ENCODE measurements at places on chromosomes 7 and 10.

DNA sequence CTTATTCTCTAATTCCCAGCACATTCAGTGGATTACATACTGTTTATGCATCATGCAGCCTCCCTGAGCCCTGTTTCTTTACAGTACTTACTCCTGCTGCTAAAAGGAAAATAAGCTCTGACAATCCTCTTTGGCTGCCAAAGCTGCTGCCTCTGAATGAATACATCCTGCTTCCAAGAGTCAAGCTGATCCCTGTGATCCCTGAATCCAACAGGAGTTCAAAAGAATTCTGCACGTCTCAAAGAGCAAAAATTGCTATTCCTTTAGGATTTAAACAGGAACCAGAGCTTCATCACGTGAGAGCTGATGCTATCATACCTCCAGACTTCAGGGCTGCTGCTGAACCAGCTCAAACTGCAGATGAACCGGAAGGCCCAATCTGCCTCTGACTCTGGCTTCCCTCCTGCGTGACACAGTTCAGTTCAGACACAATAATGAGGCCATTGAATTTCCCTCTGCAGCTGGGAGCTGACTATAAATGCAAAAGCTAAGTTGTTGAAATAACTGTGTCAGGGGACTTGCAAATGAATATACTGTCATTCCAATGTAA, 851.0 kb upstream of the PHF14 start:
- DNase-seq: no peak

DNA sequence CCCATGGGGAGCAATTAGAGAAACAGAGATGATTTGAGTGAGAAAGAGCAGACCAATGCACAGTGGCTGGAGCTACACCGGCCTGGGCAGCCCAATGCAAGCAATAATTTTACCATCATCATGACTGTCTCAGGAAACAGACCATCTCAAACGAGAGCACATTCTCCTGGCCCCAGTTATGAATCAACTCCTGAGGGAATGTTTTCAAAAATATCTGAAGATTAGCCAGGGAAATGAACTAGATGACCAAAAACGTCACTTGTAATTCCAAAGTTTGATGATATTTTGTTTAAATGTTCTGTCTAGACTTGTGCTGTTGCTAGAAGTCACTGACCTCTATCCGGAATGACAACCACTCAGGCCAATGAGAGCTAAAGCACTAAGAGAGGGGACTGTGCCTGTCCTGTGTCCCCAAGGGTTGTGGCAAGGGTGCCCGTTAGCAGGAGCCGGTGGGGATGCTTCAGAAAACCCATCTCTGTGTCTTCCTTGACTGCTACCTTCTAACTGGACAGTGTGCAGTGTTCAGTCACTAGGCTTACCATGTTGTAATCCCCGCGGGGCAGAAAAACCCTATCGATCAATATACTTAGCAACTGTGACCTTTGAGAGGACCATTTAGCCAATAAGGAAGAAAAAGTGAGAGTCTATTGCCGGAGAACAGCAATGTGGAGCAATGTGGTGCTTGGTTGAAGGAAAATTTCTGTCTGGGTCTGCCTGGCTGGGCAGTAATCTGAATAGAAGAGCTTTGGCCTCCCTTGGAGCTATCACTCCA, 202.4 kb downstream of the ADAM12 start:
- no peak for DNase-seq

GRCh38 chr7:104873401-104873800, 140.6 kb upstream of the KMT2E start:
- no peak for DNase-seq

- DNase-seq: peak; percentile 37
Measured at GRCh38 chr10:132332433-132332754, 401 bp downstream of the LRRC27 start.

DNA sequence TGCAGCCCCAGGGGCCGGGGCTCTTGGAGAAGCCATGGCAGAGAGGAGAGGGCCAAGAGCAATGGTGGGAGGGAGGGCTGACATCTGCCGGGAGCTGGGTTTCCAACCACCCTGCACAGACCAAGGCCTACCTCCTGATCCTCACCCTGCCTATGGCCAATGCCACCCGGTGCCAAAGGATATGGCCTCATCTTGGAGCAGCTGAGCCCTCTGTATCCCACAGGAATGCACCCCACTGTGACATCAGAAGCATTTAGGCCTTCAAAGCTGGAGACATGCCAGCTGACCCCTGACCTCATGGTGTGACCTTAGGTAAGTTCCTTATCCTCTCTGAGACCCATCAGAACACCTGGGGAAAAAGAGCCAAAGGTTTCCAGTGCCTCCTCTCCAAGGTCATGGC, 113.6 kb upstream of the ZMIZ1 start:
- no peak for DNase-seq

- DNase-seq: no peak
Measured at GRCh38 chr10:125419831-125420230, 259.5 kb upstream of the CTBP2 start.

- no peak for DNase-seq
Measured at GRCh38 chr7:18534481-18534880, 38.9 kb downstream of the HDAC9 start.

GRCh38 chr10:124510759-124511158, 49.1 kb downstream of the LHPP start:
- DNase-seq: no peak

GRCh38 chr10:125001313-125002046, 59.6 kb downstream of the ZRANB1 start:
- no peak for DNase-seq

GRCh38 chr10:89615112-89615511, 29.9 kb downstream of the PANK1 start:
- peak; percentile 16 for DNase-seq

DNA sequence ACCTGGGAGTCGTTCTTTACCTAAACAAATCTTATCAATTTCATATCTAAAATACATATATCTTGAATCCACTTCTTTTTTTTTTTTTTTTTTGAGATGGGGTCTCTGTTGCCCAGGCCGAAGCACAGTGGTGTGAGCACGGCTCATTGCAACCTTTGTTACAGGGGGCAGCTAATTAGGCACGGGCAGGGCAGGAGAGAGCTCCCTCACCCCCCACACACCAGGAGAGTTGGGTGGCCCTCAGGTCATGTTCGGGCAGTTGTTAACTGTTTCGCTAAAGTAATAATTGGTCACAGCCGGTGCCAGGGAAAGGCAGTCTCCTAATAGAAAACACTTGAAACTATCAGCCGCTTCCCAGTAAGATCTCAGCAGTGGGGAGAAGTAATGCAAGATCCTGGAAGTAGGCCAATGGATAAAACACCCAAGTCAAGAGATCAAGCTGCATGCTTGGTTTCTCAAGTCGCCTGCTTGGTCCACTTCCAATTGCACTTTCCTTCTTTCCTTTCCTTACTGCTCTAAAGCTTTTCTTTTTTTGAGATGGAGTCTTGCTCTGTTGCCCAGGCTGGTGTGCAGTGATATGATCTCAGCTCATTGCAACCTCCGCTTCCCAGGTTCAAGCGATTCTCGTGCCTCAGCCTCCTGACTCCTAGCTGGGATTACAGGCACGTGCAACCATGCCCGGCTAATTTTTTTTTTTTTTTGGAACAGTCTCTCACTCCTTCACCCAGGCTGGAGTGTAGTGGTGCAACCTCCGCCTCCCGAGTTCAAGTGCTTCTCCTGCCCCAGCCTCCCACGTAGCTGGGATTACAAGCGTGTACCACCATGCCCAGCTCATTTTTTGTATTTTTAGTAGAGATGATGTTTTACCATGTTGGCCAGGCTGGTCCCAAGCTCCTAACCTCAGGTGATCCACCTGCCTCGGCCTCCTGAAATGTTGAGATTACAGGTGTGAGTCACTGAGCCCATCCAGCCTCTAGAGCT, 21.3 kb upstream of the EFCAB10 start:
- no peak for DNase-seq

DNA sequence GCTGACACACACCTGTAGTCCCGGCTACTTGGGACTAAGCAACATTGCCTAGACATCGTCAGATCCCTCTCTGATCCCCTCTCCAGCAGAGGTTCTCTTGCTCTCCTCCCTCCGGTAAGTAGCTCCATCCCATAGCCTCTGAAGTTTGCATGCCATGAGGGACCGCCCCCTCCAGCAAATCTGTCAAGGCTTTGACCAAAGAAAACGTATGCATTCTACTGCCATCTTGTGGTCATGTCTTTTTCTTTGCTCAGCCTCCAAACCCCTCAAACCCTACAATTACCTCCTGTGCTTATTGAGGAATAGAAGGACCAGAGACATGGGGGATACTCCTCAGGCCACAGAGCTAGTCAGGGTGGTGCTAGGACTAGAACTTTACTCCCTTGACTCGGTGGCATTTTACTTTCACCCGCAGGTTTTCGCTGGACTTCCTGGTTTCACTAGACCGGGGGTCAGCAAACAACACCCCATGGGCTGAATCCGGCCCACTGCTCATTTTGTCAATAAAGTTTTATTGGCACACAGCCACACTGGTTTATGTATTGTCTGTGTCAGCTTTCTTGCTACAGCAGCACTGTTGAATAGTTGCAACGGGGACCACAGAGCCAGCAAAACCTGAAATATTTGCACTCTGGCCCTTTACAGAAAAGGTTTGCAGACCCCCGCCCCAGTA, 202.6 kb upstream of the FOXK1 start:
- no peak for DNase-seq

GRCh38 chr7:134046594-134047128, 80.5 kb upstream of the LRGUK start:
- no peak for DNase-seq

DNA sequence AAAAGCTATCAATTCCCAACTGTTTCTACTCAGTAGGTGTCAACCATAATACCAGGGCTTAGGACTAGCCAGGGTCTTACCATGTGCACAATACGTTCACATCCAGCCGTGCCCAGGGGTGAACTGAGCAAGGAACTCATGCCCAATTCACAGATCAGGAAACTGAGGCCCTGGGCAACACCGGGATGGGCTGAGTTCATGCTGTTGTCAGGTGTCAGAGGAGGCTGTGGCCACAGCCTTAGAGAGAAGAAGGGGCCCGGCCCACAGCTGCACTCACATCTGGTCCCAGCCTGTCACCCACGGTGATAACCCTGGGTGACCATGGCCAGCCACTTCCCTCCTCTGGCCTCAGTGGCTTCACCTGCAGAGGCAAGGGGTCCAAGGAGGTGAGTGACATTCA, 92.0 kb downstream of the FAM53B start:
- DNase-seq: no peak

GRCh38 chr10:85995791-85996190, 370.8 kb downstream of the GRID1 start:
- peak; percentile 6 for DNase-seq

DNA sequence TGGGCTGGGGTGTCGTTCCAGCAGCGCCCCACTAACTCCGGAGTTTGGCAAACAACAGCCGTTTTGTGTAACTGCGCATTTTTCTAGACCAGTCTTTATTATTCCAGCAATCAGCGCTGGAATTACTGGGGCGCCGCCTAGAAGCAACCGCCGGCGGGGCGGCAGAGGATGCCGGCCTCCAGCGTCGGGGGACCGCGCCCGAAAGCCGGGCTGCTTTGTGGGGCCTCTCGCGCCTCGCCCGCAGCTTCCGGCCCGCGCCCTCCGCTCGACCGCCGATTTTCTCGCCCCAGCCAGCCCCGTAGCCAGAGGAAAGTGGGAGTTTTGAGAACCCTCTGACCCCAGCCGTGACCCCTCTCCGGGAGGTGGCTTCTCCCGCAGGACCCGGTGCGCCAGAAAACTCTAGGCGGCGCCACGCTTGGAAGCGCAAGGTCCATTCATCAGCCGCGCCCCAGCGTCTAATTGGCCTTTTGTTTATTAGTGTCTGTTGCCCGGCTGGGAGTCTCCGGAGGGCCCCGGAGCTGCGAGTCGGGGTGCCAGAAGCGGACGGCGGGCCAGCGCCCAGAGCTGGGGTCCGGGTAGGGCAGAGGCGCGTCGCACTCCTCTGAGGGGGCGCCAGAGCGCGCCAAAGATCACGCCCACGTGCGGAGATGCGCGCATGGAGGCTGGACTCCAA, 10.7 kb downstream of the EMX2 start:
- no peak for DNase-seq

- DNase-seq: no peak
Measured at GRCh38 chr10:114157912-114158311, 16.1 kb downstream of the CCDC186 start.

- DNase-seq: no peak
Measured at GRCh38 chr10:129328546-129328945, 138.5 kb upstream of the MGMT start.

DNA sequence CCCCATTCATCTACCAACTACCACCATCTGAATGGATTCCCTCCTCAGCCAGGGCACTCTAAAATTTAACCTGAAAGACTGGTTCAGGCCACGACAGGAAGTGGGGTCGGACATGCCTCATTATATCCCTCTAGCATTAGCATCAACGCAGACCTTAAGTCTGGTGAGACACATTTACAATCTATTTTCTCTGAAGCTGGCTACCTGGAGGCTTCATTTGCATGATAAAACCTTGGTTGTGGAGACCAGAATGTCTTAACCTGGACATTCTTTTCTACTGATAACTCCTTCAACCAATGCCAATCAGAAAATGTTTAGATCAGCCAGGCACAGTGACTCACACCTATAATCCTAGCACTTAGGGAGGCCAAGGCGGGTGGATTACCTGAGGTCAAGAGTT, 42.3 kb downstream of the SVOPL start:
- no peak for DNase-seq

GRCh38 chr10:103712898-103713498, 142.4 kb downstream of the SH3PXD2A start:
- peak; percentile 75 for DNase-seq

GRCh38 chr7:1948301-1948796, 278.3 kb downstream of the ELFN1 start:
- no peak for DNase-seq

GRCh38 chr7:120926943-120927346, 23.6 kb upstream of the ING3 start:
- no peak for DNase-seq

DNA sequence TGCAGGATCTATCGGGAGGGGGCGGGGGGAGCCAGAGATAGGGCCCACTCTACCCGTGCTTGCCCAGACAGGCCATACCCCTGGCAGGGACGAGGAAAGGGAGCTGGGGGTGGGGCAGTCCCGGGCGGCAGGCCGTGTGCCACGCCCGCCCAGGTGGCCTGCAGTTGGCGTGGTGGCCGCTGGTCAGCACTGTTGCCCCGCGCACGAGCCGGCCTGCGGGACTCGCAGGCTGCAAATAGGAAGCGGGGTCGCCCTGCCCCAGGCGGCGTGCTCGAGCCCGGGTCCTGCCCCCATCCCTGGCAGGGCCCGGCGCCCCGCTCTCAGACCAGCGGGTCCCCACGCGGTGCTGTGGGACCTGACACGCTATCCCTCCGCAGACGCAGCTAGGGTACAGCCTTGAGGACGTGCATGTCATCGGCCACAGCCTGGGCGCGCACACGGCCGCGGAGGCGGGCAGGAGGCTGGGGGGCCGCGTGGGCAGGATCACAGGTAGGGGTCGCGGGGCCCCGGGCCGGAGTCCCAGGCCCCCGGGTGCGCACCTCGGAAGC, 6.7 kb downstream of the PNLIPRP2 start:
- DNase-seq: no peak

- DNase-seq: no peak
Measured at GRCh38 chr10:29387269-29387668, 98.4 kb downstream of the LYZL1 start.

- no peak for DNase-seq
Measured at GRCh38 chr10:34528320-34528719, 286.8 kb downstream of the PARD3 start.

DNA sequence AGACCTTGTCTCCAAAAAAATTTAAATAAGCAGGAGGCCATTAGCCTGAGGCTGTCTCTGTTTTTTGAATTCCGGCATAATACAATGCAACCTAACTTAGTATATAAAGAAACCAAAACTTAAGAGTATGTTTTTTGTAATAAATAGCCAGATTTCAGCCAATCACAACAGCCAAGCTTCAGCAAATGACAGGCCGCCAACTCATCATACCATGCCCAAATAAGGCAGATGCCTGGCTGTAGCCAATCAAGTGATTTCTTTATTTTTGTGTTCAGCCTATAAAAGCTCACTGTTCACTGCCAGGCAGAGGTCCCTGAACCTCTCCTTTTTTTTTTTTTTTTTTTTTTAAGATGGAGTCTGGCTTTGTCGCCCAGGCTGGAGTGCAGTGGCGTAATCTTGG, 12.7 kb upstream of the PURB start:
- DNase-seq: no peak
